Nasal cavity respiratory epithelium epithelial cell of viscerocranial mucosa (primary cell): ENCODE measurements at places on chromosomes 2 and 18. TPM values are rescaled to one million over a fixed set of nuclear protein-coding genes. Genes with fewer than 3 reads are reported as not detected.

The DNER gene
- total RNA-seq, result 0.57 and 1.0 TPM in 2 replicates

The ACMSD gene
- total RNA-seq, result not detected in 2 replicates

The CNRIP1 gene
- not detected in 2 replicates for total RNA-seq

The TUBA4B gene
- total RNA-seq, result not detected in 2 replicates

The SP9 gene
- total RNA-seq, result not detected in 2 replicates

The NETO1 gene
- total RNA-seq, result not detected in 2 replicates

The RBM44 gene
- 0.28 and 0.34 TPM in 2 replicates for total RNA-seq

The MATN3 gene
- total RNA-seq, result 0.34 and 1.00 TPM in 2 replicates

The ANO7 gene
- 0.28 TPM in 1 of 2 replicates, not detected in the other for total RNA-seq

The NIFK gene
- 84.4 and 89.5 TPM in 2 replicates for total RNA-seq

The CCDC148 gene
- 0.34 and 0.71 TPM in 2 replicates for total RNA-seq

The FNDC4 gene
- total RNA-seq, result 2.8 and 6.8 TPM in 2 replicates

The OLA1 gene
- total RNA-seq, result 125 and 144 TPM in 2 replicates
